ENCODE measurements at places on chromosomes 12 and 14.

DNA sequence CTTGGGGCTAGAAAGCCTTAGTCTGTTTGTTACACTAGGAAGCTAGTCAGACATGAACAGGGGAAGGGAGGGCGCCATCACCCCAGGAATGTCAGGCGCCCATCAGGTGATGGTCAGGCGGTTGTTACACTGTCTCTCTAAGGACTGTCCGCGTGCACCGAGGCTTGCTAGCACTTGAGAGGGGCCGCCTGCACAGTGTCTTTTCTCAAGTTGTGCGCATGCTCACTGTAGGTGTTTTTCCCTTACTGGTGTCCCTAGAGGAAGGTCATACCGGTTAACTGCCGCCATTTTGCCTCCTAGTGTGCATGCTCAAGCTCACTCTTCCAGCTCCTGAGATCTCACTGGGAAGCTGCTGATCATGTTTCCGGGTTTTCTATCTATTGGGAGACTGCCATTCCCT lies 855.0 kb upstream of the TMEM132C start:
- no peak for DNase-seq

DNA sequence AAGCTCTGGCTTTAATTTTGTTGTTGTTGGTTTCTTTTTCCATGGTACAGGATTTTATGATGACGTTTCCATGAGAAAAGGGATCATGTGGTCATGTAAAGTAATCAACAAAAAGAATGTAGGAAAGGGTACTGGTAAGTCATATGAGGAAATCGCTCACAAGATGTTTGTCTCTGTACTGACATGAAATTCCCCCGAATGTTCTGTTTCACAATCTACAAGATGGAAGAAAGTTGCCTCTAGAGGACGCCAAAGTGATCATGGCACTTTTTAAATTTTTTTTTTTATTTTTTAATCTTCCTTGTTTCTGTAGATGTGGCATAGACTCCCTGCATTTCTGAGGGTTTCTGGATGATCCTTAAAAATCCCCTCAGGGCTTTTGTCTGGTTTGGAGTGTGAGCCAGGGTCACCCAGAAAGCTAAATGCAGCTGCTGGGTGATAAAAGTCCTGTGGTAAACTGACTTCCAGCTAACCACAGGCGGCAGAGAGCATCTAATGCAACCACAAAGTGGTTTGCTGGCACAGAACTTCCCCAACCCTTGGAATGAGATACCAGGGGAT lies 393.5 kb downstream of the CCDC91 start:
- DNase-seq, result no peak

DNA sequence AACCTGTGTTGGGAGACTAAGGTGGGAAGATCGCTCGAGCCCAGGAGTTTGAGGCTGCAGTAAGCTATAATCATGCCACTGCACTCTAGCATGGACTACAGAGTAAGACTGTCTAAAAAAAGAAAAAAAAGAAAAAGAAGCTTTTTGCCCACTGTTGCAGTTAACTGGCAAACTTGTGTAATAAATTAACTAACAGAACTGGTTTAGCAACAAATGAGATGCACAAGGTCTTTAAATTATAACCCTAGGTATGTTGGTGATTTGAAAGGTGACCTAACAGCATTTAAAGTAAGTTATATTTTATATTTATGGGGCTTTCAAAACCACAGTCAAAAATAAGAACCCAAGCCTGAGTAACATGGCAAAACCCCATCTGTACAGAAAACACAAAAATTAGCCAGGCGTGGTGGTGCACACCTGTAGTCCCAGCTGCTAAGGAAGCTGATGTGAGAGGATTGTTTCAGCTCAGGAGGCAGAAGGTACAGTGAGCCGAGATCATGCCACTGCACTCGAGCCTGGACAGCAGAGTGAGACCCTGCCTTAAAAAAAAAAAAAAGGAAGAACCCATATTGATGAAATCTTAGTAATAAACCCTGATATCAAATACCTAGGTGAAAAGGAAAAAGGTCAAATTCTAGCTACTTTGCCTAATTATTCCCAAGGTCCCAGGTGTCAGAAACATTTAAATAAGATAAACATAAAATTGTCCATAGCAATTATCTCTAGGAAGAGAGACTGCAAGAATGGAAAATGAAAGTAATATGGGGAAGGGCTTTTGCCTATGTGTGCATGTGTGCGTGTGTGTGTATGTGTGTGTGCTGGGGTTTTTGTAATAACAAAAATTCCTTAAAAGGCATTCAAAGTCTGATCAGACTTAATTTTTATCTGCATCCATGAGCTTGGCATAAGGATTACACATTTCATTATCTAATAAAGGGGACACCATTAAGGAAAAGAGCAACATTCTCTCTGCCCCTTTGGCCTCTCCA lies 15.4 kb downstream of the SYNE2 start:
- DNase-seq, result no peak

DNA sequence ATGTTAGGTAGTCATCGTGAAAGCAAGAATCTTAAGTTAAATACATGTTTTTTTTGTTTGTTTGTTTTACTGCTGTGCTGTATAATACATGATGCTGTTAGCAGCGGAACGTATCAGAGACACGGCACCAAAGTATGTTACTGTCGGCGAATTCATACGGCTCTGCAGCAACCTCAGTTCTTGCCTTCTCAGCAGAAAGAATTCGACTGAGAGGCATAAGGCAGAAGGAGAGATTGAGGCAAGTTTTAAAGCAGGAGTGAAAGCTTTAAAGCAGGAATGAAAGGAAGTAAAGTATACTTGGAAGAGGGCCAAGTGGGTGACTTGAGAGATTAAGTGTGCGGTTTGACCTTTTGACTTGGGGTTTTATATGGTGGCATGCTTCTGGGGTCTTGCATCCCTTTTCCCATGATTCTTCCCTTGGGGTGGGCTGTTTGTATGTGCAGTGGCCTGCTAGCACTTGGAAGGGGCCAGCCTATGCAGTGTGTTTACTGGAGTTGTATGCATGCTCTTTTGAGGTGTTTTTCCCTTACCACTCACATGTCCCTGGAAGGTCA lies 23.7 kb downstream of the LEMD3 start:
- DNase-seq, result no peak

DNA sequence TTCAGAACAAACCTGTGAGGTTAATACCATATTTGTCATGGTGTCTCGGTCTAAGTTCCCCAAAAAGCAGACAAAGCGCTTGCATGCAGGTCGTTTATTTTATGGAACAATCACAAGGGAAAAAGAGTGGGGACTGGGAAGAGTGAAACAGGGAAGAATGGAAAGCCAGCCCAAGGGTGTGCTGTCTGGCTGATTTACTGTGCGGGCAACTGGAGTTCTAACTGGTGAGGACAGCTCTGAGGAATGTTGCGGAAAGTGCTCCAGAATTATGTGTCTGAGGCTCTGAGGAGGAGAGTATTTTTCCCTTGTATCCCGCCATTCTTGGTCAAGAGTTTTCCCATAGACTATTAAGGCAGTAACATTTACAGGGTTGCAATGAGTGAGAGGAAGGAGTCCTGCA lies 465.4 kb downstream of the RMST start:
- no peak for DNase-seq

DNA sequence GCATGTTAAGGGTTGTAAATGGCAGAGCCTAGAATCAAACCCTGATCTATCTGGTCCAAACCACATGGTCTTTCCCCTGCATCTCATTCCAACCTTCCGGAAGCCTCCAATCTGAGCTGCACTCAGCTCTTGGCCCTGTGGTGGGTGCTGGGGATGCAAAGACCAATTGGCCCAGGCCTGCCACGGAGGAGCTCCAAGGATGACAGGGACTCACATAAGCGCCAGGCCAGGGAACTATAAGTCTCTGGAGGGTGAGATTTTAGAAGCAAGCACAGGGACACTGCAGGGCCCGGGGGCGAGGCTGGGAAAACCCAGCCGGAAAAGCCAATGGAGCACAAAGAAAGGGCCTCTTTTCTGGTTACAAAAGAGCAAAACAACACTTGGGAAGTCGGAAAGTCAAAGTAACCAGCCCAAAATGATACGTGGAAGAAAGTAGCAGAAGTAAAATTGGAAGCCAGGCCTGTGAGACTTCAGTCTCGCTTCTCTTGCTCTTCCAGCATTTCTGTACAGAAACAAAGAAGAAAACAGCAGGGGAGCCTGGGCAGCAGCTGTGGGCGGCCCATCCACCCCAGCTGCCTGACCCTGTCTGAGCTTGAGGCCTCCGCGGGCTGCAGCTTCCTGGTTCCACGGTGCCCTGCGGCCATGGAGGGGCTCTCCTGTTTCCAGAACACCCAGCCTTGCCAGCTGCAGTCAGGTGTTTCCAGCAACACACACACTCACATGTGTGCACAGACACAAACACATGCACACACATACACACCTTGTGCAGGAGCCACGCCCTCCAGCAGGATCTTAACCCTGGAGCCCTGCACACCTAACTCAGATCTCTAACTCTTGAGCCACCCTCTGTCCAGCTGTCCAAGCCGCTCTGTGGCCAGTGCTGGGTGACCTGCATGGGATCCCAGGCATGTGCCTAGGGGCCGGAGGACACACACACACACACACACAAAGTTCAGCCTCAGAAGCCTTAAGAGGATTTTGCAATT lies 178.2 kb downstream of the BCL11B start:
- DNase-seq, result no peak

DNA sequence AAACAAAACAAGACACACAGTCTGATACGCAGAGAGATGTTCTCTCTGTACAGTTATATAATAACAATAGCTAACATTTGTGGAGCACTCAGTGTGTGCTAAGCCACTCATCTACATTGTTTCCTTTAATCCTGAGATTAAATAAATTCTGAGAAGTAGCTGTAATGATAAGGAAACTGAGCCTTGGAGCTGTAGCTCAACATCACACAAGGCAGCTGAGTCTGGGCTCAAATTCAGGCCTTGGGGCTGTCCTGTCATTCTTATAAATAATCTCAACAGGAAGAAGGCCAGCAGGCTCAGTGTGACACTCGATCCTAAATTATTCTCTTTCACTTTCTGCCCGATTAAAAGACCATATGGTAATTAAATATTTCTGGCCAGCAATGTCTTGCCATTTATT lies 24.5 kb downstream of the CDKN1B start:
- no peak for DNase-seq

GRCh38 chr12:107336695-107337094 lies 243.3 kb upstream of the CRY1 start:
- no peak for DNase-seq

DNA sequence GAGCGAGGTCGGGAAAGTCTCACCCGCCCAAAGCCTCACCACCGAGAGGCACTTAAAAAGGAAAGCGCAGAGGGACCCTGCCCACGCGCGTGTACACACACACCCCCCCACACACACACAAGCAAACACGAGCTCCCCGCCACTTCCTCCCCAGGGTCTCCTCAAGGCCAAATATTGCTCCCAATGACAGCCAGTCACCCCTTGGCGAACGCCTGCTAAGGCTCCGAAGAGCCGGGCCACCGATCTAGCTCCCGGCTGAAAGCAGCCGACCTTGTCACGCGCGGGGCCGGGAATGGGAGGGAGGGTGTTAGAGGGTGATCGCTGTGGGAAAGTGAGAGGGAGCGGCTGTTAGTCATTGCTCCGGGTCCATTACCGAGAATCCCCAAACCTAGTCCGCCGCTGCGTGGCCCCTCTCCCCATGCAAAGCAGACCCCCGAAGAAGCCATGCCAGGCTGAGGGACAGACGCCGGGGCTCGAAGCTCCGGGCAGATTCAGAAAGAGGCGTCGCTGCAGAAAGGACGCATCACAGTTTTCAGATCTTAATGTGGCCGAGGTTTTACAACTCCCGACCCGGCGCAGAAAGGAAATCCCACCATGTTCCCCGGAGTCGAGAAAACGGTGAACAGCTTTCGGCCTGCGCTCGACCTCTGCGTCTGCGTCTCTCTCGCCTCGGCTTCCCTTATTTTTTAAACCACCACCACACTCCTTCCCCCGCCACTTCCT lies 2.6 kb downstream of the BMP4 start:
- no peak for DNase-seq

GRCh38 chr14:94638961-94639817 lies 27.0 kb downstream of the SERPINA3 start:
- no peak for DNase-seq

DNA sequence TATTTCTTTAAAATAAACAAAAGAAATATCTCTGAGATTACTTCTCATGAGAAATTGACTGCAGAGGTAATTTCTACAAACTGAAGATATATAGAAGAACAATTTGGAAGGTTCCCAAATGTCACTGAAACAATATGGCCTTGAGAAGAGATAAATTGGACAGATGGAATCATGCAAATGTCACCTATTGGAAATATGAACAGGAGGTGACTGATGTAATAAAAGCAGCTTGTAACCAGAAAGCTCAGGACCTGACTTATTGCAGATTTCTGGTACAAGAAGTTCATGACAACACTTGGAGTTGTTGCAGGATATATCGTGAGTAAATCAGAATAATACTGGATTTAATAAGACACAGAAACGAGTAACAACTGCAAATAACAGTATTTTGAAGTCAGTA lies 93.3 kb upstream of the TRHDE start:
- DNase-seq, result no peak

DNA sequence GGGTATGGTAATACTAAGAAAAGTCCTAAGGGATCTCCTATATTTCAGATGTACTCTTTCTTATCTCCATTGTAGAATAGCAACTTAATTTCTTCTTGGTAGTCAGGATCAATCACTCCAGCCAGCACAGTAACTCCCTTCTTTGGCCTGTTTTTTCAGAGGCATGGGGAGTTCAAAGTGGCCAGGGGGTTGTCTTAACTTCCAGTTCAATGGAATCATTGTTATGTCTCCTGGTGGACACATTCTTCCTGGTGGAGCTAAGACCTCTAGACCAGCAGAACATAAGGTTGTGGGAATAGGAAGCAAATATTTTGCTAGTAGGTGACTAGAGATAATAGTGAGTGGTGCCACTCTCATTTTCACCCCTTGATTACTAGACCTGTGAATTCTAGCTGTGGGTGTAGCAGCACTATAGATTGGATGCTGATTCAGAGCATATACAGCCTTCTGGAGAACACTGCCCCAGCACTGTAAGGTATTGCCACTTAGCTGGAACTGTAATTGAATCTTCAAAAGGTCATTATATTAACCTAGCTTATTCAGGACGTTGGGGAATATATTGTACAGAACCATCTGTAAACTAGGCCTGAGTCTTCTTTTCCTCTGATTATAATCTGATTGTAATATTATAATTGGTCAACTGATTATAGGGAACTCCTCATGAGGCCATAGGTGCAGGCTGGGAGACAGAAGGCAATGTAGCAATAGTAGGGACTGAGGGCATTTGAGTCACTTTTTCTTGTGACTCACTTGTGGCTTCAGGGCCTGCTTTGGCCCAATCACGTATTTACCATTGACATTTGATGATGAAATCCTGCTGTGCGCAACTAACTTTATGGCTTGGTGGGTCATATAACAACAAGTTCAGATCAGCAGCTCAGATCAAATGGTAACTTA lies 60.2 kb upstream of the ATP2B1 start:
- DNase-seq, result peak; percentile 84

DNA sequence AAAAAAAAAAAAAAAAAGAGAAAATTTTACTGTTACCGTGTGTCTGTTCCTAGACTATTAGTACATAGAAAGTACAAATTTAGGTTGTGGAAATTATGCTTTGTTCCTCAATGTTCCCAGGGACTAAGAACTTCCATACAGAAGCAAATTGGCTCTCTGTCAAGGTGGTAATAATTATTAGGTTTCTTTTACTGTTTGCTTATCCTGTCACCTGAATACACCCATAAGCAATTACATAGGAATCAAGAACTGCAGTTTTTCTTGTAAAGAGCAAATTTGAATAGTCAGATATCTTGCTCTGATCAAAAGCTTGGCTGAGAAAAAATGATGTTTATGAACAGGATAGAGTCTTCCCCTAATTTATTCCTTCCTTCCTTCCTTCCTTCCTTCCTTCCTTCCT lies 191.2 kb downstream of the AEBP2 start:
- no peak for DNase-seq

Data from fibroblast of skin of left quadriceps (primary cell).